ENCODE measurements at places on chromosomes 7 and 10.

DNA sequence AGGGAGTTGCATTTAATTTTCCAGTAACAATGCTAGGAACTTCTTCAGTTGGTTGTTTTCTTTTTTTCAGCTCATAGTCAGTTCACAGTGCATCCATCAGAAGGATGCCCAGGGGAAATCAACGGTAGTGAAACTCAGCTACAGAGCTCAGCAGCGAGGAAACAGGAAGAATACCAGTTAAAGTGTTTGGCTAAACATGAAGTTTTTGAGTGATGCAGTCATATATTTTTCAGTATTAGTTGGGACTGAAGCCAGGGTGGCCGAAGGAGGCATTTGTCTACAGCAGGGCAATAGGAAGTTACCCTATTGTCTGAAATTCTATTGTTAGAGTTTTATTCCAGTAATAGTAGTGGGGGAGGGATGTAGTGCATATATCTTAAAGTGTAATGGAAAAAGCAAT, 45.3 kb upstream of the MALRD1 start:
- DNase-seq: no peak

DNA sequence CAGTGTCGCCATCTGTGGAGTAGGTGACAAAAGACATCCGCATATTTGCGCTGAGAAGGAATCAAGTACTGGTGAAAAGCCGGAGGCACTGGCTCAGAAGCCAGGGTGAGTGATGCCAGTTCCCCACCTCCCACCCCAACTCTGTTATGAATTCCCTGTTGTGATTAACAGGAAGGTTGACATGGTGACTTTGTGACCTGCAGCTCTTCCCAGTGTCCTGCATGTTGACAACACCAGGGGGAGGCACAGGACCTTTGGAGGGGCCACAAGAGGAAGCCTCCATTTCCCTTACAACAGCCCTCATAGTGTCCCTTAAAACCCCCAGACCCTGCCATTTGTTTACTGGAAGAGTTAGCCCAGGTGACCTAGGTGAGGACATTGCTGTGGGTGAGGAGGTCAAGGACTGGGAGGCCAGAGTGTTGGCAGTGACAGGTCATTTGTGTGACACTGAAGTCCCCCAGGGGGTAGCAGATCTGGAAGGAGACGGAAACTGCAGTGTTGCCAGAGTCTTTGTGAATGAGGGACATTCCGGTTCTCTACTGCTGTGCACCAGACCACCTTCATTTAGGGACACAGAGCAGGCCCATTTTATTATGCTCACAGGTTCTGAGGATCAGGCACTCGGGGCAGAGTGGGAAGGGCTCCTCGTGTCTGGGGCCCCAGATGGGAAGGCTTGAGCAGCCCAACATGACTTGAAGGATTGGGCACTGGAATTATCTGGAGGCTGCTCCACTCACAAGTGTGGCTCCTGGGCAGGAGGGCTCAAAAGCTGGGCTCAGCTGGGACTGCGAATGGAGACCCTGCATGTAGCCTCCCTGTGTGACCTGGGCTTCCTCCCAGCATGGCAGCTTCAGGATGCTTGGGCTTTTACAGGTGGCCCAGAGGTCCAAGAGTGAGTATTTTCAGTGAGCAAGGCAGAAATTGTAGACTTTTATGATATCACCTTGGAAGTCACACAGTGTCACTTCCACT, 13.0 kb upstream of the ANTXRL start:
- no peak for DNase-seq

DNA sequence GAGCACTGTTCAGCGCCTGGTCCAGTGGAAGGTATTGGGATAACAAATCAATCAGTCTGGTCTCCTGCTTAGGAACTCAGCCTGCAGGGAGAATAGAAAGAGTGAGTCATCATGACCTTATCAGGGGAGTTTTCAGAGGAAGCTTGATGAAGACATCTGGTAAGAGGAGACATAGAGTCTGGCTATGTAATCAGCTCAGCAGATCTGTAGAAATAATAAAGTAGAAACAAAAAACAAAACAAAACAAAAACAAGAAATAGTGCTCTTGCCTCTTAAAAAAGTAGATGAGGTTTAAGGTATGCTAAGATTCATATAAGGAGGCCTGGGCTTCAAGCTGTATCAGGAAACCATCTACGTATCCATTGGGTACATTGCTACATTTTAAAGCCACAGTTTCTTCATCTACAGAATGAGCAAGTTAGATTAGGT, 14.4 kb downstream of the TAS2R41 start:
- DNase-seq: peak; percentile 9

- DNase-seq: no peak
These were observed 96.8 kb downstream of the PPP1R3C start for GRCh38 chr10:91536111-91536510.

- DNase-seq: no peak
These were observed 236.3 kb downstream of the KLF6 start for GRCh38 chr10:3548702-3549101.

GRCh38 chr10:128476368-128476725, 350.1 kb upstream of the MKI67 start:
- DNase-seq: no peak

DNA sequence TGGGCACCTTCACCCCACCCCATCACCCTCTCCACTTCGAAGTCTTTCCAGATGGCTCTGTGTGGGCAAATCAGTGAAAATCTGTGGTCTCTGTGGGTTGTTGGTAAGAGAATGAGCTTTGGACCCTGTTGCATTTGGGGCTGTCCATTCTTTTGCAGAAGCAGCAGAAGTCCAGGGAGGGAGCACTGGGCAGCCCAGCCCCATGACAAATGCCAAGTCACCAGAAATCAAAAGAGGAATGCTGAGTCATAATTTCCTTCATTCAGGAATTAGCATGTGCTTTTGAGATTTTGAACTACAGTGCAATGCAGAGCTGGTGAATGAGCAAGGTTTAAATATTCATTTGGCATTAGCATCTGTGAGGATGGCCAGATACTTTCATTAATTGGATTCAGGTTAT, 556.2 kb downstream of the LRMDA start:
- no peak for DNase-seq

DNA sequence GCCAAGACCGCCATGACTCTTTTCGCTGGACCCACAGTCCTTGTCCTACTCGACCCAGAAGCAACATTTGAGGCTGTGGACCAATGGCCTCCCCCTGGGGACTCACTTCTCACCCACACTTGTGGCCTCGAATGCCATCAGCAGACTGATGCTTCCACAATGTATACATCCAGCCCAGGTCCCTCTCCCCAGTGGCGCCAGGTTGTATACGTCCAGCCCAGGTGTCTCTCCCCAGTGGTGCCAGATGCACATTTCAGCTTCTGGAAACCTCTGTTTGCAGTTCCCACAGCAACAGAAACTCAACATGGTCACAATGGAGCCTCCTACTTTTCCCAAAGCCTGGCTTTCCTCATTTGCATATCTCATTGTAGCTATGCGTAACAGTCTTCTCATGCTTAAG, 210.5 kb upstream of the RNF32 start:
- no peak for DNase-seq

DNA sequence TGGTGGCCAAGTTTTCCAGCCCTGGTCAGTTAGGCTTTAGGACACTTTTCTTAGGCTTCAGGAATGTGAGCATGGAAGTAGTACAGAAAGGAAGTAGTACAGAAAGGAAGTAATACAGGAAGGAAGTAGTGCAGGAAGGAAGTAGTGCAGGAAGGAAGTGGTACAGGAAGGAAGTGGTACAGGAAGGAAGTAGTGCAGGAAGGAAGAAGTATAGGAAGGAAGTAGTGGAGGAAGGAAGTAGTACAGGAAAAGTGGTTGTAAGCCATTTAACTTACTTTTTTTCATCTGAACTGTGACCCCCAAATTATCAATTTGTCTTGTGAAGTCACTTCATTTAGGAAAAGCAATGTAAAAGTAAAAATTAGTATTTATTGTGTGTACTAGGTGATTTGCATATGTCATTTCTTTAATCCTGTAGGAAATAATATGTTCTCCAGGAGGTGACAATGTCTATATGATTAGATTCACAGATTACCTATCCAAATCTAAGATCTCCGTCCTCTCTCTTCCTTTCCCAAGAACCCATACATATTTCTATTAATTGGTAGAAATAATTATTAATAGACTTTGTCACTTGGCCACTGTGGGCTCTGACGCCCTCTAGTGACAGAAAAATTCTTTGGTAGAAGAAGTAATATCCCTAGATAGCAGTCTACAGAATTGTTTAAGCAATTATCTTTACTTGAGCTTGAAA, 3.9 kb upstream of the FAS start:
- peak; percentile 62 for DNase-seq

DNA sequence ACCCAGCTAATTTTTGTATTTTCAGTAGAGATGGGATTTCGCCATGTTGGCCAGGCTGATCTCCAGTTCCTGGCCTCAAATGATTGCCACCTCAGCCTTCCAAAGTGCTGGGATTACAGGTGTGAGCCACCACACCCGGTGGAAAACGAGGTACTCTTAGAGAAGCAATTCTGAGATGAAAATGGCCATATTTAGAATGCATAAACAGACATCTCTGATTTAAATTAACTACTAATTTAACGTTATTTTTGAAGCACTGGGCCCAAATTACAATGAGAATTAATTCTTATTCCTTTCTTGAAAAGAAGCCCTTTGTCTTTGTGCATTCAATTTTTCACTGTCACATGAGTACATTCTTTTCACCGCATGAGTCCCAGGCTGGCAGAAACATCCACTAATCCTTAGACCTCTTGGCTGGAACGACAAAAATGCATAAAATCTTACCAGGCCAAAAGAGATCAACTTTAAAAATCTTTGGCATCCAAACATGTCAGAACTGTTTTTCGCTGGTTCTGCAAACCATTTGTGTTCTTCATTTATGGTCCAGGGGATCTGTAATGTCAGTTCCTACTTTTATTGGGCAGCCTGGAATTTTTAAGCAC, 60.1 kb upstream of the CAPZA2 start:
- no peak for DNase-seq

- no peak for DNase-seq
These were observed at the start of gene UTF1 for GRCh38 chr10:133230044-133230361. UTF1 (plus strand) TSS chr10:133230217; CDS start chr10:133230289, 72 bp downstream.

GRCh38 chr7:151891182-151891581, 14.3 kb upstream of the PRKAG2 start:
- no peak for DNase-seq

DNA sequence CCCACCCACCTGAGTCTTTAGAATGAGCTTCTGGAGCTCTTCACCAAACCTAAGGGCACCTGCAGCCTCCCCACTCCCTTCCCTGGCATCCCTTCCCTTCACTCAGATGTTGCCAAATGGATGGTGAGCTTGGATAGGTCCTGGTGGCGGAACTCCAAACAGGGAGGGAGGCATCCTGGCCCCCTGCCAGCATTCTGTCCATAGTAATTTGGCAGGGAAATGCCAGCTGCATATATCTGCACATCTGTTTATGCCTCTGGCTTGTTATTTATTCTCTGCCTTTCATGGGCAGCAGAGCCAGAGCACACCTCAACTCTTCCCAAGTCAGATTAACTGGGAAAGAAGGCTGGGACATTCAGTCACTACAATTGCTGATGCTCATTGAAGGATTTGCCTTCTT, 18.1 kb downstream of the KAZALD1 start:
- no peak for DNase-seq

DNA sequence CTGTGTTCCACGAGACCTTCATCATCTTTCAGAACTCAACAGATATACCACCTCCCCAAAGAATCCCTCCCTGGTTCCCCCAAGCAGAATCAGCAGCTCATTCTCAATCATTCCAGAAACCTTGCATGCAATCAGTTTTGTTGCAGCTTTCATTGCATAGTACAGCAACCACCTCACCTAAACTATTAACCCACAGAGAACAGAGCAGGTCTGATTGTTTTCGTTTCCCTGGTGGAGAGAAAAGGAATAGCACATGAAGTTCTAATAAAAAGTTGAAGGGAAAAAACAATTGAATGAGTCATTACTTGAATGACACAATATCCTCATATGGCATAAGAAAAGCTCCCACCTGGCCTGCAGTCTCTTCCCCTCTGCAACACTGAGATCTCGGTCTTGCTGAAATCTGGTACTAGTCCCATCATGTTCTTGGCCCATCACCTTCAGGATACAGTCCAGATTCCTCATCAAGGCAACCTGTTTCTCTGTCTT, 147.1 kb upstream of the GDF10 start:
- DNase-seq: no peak
